ENCODE measurements at places on chromosomes 11 and 22.

- DNase-seq: no peak
Observed at GRCh38 chr22:41757502-41757901, 43.0 kb upstream of the CCDC134 start.

DNA sequence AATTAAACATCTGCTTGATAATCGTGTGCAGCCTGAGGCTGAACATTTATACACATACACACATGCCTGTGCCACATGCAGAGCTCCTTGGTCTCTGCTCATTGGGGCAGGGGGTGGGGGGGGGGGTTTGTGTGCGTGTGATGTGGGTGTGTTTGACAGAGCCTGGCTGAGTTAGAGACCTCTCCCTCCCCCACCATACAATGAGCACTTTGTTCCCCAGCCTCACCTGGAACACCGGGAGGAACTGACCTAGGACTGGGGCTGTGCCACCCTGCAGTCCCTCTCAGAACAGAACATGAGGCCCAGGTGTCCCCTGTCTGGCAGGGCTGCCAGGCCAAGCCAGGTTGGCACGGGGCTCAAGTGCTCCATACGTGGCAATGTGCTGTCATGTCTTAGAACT lies 96.6 kb downstream of the TP53I11 start:
- DNase-seq: no peak

DNA sequence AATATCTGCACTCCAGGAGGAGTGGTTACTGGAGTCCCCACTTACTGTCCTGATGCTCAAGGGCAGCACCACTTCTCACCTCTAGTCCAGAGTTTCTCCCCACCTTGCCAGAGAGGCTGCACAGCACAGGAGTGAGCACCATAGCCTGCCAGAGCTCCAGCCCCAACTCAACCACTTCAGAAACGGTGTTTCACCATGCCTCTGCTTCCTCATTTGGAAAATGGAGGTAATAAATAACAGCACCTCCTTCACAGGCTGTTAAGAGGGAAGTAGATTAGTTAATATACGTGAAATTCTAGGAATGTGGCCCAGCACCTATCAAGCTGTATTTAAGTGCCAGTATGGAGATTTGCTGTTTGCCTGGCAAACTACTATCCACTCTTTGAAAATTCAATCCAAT lies 63.0 kb downstream of the GALNT18 start:
- no peak for DNase-seq

GRCh38 chr11:18768978-18769377 lies 22.6 kb downstream of the PTPN5 start:
- no peak for DNase-seq

DNA sequence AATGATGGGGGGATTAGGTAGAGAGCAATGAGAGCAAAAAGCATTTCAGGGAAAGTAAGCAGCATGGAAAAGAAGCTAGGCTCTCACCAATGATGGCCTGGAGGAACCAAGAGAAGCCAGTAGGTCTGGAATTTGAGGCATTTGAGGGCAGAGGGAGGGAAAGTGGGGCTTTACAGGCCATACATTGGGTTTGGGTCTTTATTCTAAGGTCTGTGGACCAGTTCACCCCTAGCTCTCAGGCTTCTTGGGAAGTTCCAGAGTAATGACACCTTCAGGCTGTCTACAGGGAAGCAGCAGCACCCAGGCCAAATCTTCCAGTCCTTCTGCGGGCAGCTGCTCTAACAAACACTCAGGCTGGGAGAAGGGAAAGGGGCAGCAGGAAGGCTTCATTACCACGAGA lies 29.4 kb downstream of the ARFGAP2 start:
- DNase-seq: no peak

- no peak for DNase-seq
Observed at GRCh38 chr22:35043252-35043933, 22.6 kb upstream of the ISX start.

GRCh38 chr22:36456464-36456845 lies 25.0 kb downstream of the TXN2 start:
- no peak for DNase-seq

GRCh38 chr11:81492923-81493445 lies 1240.7 kb downstream of the FAM181B start:
- no peak for DNase-seq

- DNase-seq: no peak
Observed at GRCh38 chr22:26172389-26172990, 3.2 kb downstream of the SEZ6L start.

- DNase-seq: no peak
Observed at GRCh38 chr22:45997077-45997776, 20.3 kb upstream of the WNT7B start.

GRCh38 chr11:66686100-66686785 lies 8.6 kb upstream of the RBM4B start:
- no peak for DNase-seq

DNA sequence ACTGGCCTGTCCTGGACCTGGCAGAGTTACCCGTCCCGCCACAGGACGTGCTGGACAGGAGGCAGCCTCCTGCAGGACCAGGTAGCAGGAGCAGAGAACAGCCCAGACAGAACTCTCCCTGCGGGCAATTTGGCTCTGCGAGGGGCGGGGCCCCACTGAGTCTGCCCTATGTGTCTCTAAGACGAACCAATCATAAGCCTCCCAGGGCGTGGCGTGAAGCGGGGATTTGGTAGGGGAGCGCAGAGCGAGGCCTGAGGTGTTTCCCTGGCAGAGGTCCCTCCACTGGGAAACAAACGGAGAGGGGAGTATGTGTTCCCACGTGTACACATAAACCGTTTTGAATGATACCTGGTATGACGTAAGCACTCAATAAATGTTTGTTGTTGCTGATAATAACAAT lies 7.4 kb downstream of the CD82 start:
- no peak for DNase-seq

- DNase-seq: no peak
Observed at GRCh38 chr22:39133871-39134270, 18.6 kb downstream of the CBX7 start.

- DNase-seq: no peak
Observed at GRCh38 chr11:102396708-102397563, 49.9 kb downstream of the BIRC2 start.

DNA sequence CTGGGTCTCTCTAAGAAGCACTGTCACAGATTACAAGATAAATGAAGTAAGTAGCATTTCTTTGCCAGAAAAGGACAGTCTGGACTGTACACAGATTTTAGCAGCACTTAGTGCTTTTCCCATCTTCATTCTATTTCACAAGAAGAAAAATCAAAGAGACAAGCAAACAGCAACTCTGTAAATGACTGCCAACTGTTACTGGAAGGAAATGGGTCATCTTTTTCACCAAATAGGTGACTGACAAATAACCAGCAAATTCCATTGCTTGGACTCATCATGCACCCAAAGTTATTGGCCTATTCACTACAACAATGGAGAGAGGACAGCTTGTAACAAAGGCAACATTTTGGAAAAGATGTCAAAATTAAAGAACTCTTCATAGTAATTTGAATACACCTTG lies 28.9 kb upstream of the CARD18 start:
- no peak for DNase-seq

GRCh38 chr11:1487851-1488574 lies 1.4 kb upstream of the MOB2 start:
- no peak for DNase-seq

DNA sequence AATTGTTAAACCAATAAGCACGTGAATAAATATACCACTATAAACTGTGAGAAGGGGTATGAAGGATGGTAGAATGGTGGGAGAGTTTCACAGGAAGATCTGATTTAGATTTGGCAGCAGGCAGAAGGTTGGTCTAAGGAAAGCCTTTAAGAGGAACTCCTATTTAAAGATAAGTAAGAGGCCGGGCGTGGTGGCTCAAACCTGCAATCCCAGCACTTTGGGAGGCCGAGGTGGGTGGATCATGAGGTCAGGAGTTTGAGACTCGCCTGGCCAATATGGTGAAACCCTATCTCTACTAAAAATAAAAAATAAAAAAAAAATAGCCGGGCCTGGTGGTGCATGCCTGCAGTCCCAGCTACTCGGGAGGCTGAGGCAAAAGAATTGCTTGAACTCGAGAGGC lies 45.8 kb upstream of the CXCR5 start:
- DNase-seq: no peak

DNA sequence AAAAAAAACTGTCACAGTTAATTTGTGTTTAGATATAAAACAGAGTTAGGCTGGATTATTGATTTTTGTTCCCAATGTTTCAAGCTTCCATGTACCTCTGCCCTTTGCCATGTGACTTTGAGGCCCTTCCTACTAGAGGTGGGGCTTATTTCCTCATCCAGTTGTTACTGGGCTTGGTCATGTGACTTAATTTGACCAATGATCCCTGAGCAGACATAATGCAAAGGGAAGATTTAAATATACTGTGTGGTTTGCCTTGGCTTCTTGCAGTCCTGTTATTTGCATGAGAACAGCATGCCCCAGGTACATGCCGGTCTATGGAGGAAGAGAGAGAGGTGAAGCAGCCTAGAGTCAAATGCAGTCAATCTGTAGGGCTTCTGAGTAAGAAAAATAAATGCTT lies 347.0 kb downstream of the MIAT start:
- no peak for DNase-seq

GRCh38 chr22:39392341-39392948 lies 7.1 kb upstream of the TAB1 start:
- no peak for DNase-seq

Data from activated CD8-positive, alpha-beta memory T cell treated with anti-CD3 and anti-CD28 coated beads for 24 hours (primary cell).